ENCODE measurements at places on chromosomes 7 and 10.

GRCh38 chr7:150668472-150668911, 17.0 kb upstream of the GIMAP2 start:
- DNase-seq = no peak

DNA sequence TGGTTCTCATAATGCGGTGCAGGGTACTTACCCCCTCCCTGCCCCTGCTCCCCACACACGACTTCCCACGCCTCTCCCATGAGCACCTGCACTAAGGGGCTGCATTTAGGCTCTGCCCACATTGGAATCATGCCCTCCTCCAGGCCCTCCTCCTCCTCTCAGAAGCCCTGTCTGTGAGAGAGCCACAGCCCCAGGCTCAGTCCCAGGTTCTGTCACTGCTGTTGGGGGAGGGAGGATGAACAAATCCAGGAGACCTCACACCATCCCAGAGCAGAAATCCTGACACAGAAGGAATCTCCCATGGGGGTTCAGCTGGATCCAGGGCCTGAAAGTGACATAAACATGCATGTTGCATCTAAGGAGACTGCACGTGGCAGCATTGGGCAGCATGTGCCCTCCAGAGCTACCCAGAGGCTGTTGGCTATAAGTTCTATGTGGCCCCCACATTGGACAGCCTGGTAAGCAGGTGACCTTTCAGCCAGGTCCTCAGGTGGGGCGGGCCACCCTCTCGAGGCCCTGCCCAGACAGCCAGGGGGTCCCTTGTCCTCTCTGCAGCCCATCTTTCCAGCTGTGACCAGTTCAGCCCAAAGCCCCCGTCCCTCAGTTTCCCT, 1.6 kb upstream of the PILRA start:
- no peak for DNase-seq

DNA sequence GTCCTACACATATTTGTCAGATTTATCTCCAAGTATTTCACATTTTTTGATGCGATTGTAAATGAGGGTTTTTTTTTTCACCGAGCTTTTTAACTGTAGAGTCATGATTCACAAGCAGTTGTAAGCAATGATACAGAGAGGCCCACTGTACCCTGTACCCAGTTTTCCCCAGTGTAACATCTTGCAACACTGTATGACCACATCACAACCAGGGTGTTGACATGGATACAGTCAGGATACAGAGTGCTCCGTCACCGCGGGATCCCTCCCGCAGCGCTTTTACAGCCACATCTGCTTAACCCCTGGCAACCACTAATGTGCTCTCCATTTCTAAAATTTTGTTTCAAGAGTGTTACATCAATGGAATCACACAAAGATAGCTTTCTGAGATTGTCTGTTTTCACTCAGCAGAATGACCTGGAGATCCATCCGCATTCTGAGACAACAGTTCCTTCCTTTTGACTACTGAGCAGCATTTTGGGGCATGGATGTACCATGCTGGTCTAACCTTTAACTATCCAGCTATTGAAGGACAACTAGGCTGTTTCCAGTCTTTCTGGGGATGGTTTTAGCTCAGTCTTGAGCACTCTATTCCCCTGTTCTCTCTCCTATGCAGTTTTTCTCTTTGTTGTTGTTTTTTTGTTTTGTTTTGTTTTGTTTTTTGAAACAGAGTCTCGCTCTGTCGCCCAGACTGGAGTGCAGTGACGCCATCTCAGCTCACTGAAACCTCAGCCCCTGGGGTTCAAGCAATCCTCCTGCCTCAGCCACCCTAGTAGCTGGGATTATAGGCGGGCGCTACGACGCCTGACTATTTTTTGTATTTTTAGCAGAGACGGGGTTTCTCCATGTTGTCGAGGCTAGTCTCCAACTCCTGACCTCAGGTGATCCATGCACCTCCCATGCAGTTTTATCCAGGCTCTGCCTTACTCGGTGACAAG, 25.9 kb downstream of the GPRIN2 start:
- no peak for DNase-seq

GRCh38 chr10:77027576-77027975, 610.0 kb downstream of the KCNMA1 start:
- no peak for DNase-seq

- no peak for DNase-seq
Measured at GRCh38 chr7:100693312-100694097, 545 bp downstream of the GIGYF1 start.

- DNase-seq = no peak
Measured at GRCh38 chr10:13872411-13872810, 285.6 kb downstream of the PRPF18 start.

GRCh38 chr7:148447221-148447849, 143.2 kb upstream of the C7orf33 start:
- DNase-seq = no peak

GRCh38 chr7:129354428-129355157, 79.6 kb upstream of the STRIP2 start:
- DNase-seq = no peak

DNA sequence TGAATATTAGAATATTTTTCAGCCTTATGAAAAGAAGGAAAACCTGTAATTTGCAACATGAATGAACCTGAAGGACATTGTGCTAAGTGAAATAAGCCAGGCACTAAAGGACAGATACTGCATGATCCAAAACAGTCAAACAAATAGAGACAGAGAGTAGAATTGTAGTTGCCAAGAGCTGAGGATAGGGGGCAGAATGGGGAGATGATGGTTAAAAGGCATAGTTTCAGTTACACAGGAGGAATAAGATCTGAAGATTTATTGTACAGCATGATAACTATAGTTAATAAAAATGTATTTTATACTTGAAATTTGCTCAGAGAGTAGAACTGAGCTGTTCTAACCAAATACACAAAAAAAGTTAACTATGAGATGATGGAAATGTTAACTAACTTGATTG, 149.0 kb upstream of the TMEM106B start:
- no peak for DNase-seq

- no peak for DNase-seq
Measured at GRCh38 chr10:108169846-108170245, 1005.3 kb upstream of the SORCS1 start.

- DNase-seq = no peak
Measured at GRCh38 chr7:81003326-81003725, 84.5 kb upstream of the SEMA3C start.

DNA sequence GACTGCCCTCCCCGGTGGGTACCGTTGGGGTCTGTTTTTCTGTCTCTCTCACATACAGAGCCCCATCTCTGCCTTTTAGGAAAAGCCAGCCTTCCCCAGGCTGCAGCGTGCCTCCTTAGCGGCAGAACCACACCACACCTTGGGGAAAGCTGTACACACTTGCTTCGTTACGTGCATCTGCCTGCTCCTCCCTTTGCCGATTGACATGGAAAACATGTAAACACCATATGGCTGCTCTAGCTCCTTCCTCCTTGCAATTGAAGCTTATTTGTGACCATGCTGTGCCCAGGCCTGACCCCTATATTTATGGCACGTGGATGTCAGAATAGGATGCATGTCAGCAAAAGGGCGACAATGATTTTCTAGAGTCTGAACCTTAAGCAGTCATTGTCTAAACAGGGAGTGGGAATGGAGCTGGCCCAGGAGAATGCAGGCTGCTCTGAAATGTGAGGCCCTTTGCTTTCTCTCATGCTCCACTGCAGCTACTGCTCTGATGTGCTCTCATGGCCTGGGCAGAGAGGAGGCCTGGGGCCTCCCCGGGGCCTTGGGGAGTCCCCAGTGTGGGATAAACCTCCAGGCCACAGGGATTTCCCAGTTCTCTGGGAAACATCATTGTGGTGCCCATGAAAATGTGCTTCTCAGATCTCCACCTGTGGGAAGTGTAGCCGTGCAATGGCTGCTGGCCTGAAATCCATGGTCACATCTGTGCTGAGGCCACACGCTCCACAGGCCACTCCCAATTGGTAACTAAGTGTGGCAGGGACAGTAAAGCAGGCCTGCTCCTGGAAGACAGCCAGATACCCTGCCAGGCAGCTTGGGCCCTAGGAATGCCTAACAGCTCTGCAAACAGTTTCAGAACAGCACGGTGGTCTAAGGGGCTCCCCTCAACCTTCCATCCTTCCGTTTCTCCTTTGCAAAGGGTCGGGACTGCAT, 18.6 kb downstream of the PDE6C start:
- no peak for DNase-seq

- DNase-seq = no peak
Measured at GRCh38 chr7:19295376-19295775, 150.2 kb upstream of the FERD3L start.

GRCh38 chr7:91416155-91416865, 152.1 kb downstream of the FZD1 start:
- DNase-seq = no peak

DNA sequence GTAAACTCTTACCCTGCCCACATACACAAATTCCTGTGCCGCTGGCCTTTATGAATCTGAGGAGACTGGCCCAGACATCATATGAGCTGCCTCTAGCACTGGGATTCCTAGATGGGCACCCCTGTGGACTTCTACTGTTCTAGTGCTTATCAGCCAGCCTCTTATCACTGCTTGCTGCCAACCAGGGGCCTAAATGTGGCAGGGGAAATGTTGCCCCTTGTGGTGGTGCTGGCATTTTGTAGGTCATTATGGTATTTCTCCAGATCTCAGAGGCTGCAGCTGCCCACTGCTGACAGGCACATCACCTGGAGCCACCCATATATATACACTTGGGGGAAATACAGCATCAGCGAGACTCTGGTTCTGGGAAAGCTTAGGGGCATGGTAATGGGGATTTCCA, 5.4 kb downstream of the SFR1 start:
- no peak for DNase-seq

GRCh38 chr7:91405092-91405788, 141.0 kb downstream of the FZD1 start:
- no peak for DNase-seq

DNA sequence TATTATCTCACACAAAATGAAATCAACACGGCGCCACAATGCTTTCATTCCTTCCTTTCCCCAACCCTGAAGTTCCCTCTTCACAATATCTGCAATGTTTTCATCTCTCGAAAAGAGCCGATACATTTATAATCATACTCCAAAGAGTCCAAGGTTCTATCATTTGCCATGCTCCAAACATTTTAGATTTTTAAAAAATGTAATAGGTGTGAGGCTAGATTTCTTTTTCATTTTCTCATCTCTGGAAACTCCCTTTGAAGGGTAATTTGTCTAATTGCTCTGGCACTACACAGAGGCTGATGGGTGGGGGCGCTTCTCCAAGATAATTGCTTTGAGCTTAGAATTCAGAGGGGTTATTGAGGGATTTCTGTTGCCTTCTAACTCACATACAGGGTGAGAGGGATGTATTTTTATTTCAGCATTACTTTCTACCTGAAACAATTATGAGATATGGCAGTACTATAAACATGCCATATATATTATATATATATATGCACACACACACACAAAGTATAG, 4.9 kb downstream of the DLX5 start:
- no peak for DNase-seq

- no peak for DNase-seq
Measured at GRCh38 chr10:60101821-60102220, 195.5 kb upstream of the CCDC6 start.

GRCh38 chr7:80087771-80088170, 46.9 kb upstream of the GNAI1 start:
- DNase-seq = no peak

- DNase-seq = no peak
Measured at GRCh38 chr7:39094731-39095130, 117.0 kb downstream of the POU6F2 start.

DNA sequence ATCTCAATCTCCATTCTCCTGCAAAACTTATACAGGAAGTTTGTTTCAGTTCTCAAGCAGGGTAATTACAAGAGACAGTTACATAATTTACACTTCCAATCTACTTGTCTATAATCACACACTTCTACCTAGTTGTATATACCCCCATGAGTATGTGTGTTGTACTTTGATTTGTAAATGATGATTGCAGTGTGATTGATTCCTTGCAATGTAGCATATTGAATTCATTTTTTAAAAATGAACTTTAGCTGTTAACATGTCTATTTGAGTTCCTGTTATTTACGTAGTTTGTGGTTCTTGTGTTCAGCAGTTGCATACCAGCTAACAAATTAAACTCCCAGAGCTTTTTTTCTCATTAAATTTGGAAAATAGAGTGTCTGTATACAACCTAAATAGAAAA, 102.5 kb upstream of the SAMD8 start:
- DNase-seq = no peak

GRCh38 chr10:43861966-43862751, 213.5 kb upstream of the ZNF32 start:
- no peak for DNase-seq

- DNase-seq = no peak
Measured at GRCh38 chr7:131961054-131961680, 404.7 kb upstream of the PODXL start.

DNA sequence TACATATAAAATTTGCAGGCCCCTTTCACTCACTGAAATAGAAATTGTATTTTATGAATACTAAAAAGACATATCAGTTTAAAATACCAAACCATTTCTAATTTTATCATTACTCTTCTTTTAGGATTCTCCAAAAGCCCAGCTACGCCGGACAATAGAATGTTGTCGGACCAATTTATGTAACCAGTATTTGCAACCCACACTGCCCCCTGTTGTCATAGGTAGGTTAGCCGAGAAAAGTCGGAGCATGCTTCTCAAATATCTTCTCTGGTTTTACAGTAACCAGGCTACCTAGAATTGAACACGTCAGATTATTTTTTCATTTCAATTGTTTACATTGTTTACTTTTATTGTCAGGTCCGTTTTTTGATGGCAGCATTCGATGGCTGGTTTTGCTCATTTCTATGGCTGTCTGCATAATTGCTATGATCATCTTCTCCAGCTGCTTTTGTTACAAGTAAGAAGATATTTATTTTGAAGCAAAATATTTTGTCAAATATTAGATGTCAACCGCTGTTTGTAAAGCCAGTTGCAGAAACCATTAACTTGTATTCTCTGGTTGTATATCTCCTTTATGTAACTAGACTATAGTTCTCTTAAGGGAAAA, 57.6 kb downstream of the MMRN2 start:
- peak; percentile 23 for DNase-seq

DNA sequence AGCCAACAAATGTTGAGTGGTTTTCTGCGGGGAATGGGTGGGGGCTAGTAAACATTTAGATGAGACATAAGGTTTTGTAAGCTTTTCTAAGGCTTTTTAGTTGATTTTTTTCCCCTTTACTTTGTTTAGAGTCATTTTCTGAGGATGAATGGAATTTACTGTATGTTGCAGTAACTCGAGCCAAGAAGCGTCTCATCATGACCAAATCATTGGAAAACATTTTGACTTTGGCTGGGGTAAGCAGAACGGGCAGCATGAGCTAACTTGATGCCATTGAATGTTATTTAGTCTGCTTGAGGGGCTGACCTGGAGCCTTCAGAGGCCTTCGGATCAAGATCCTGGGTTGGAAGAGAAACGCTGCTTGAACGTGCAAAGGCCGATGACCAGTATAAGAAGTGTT, 37.3 kb downstream of the FBH1 start:
- no peak for DNase-seq

DNA sequence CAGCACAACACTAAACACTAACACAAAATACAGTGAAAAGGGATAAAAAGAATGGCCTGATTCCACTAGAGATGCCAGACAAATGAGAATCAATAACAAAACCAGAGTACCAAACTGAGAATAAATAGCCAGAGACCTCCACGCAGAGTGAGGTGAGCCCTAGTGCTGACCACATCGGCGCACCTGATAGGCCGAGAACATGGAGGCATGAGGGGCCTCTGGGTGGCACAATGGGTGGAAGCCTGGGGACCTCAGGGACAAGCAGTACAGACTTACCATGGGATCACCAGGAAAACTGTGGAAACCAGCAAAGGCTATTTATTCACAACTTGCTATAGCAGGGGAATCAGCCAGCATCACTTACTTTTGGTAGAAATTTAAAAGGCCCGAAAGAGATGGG, 1.8 kb upstream of the CSGALNACT2 start:
- no peak for DNase-seq

GRCh38 chr7:32299133-32299702, 191.0 kb downstream of the LSM5 start:
- peak; percentile 20 for DNase-seq

All from iPS DF 19.7 (cell line).